ENCODE measurements at places on chromosomes 2 and 18.
A peak's percentile ranks its signal among the peaks of the same experiment; 100 is the strongest.

- no peak for DNase-seq
Measured at GRCh38 chr2:173881461-173881860, 83.7 kb downstream of the SP3 start.

DNA sequence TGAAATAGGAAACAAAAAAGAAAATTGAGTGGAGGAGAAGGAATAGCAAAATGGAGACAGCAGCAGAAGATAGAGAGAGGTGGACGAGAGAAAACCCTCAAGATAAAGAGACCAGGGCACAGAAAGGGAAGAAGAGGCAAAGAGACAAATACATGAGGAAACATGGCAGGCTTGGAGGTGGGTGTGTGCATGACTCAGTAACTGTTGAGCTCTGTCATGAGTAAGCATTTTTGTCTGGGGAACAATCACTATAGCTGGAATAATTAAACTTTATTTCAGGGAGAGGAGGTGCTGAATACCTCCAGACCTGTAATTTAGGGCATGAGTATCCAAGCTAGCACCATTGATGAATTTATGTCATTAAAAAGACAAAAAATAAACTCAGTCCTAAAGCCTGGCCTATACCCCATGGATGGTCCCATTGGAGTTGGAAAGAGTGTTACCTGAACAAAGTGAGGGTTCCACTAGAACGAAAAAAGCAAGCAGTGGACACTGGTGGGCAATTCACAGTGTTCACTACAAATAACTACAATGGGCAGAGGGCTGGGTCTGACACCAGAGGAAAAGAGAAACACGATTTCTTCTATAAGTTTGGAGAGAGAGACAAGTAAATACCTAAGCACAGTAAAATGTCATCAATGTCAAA lies 145.5 kb downstream of the ADCYAP1 start:
- no peak for DNase-seq

DNA sequence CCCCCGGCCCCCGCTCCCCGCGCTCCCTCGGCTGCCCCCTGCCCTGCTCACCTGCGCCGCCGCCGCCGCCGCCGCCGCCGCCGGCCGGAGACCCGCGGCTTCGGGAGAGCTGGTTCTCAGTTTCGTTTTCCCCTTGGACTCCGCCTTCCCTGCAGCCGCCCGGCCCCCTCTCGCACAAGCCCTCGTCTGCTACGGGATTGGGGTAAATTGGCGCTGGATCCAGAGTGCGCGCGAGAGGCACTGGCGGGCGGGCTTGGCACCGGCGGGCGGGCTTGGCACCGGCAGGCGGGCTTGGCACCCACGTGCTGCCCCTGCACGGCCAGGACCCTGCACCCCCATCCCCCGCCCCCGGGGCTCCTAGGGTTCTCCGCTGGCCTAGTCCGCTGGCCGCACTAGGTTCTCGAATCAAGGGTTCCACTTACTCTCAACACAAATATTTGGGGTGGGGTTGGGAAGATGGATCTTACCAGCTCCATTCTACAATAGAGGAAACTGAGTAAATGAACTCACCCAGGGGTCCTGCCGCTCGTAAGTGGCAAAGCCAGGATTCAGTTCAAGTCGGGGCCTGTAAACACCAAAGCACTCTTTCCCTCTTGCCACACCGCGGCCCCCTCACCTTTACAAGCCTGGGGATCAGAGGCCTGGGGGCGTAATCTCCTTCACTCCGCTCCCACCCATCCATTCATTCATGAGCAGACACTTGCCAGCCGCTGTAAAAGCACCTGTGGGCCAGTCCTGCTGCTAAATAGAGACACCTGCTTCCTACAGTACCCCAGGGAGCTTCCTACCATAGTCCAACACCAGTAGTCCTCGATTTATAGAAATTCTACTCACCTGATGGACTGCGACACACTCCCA lies at the start of gene EIF2AK2:
Gene EIF2AK2, minus strand, starts transcription at position 124 of the 858 bp plus-strand sequence. CDS start 9,174 bp downstream, outside the sequence.
- DNase-seq = peak; percentile 79

GRCh38 chr2:210072922-210073509 lies 70.6 kb downstream of the RPE start:
- peak; percentile 9 for DNase-seq

DNA sequence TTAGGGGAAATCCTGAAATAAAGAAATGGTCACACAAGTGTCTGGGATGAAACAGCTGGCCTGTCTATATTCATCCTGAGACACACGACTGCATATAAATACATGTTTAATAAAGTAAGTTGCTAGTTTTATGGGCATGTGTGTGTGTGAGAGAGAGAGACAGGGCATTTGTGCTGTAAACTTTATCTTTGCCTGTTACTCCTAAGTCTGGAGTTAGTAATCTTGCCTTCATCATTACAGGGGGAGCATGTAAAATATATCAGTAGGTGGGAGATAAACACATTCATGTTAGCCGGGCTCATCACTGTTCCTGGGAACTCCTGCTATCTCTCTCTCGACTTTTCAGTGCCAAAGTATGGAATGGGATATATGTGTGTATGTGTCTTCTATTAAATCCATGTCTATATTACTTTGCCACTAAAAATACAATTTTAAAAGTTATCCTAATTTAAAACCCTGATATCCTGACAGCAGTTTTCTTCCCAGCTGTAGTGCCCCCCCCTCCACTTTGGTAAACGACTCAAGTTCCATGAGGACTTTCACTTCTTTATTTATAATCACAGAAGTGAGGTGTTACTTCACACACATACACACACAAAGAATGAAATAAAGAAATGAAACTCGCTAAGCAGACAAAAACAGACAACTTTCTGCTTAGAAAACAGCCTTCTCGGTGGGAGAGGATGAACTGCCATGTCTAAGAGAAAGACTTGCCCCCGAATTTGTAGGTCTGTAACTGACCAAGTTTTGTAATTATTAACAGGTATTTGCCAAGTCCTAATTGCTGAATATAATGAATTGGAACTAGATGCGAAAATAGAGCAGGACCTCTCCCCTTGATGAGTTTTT lies 947 bp downstream of the ZEB2 start:
- no peak for DNase-seq

GRCh38 chr2:112483831-112484230 lies 1.9 kb downstream of the TTL start:
- DNase-seq = no peak

GRCh38 chr2:131046918-131047652 lies 46.2 kb downstream of the FAM168B start:
- no peak for DNase-seq

- DNase-seq = no peak
Measured at GRCh38 chr2:47221039-47221438, 65.9 kb upstream of the STPG4 start.

- DNase-seq = no peak
Measured at GRCh38 chr2:119085613-119086012, 72.9 kb downstream of the C1QL2 start.

DNA sequence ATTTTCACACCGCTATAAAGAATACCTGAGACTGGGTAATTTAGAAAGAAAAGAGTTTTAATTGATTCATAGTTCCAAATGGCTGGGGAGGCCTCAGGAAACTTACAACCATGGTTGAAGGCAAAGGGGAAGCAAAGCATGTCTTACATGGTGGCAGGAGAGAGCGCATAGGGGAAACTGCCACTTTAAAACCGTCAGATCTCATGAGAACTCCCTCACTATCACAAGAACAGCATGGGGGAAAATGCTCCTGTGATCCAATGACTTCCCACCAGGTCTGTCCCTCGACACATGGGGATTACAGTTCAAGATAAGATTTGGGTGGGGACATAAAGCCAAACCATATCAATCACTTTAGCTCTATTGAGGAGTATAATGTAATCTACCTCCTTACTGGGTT lies 53.5 kb downstream of the ABCB11 start:
- no peak for DNase-seq

DNA sequence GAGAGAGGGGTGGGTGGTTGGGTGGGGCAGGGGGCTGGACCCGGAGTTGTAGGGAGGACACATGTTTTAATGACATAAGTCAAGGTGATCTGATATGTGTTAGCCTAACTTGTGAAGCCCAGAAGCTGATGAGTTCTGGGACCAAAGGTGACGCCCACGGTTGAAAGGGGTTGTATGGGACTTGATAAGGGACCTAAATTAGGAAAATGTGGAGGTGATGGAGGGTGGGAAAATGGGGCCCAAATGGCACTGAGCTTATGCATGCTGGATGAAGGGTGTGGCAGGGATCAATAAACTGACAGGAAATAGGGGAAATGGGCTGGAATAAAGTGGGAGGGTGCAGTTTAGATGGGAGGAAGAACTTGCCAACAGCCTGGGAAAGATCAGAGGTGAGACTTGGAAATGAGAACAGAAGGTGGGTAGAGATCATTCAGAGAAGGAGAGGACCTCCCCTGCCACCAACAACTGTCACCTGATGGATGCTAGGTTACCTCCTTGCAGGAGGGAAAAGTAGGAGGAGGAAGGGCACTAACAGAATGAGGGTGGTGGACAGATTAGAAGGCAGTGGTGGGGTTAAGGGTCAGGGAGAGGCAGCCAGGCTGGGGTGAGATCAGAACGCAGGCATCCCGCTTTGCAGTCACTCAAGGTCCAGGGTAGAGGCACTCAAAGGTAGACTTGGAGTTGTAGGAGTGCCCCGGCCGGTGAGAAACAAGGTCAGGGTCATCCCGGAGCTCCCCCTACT lies 15.3 kb downstream of the WNT10A start:
- no peak for DNase-seq

DNA sequence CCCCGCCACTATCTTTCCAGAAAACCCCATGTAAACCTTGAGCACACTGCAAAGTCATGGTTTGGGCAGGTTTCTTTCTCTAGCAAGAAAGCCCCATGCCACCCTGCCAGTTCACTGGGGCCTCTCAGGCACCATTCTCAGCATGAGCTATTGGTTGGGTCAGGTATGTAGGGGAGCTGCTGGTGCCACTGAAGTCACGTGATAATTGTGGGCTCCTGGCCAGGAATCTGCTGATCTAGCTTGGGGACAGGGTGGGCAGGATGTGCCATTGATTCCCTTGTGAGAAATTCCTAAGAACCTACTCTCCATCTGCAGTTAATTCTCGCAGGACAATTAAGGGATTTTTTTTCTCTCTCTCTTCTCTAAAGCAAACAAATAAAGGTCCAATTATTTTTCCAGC lies 26.5 kb upstream of the HNMT start:
- DNase-seq = no peak

DNA sequence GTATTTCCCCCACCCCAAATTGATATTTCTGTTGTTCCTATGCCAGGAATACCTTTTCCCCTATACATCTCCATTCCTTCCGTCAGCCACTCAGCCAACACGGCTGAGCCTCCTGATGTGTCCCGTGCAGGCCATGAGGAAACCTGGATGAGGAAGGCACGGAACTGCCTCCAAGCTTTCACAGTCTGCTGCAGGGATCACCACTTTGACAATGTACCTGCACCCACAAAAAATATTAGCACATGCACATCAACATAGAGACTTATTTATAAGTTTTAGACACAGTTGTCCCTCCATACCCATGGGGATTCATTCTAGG lies 101.4 kb upstream of the PPP1CB start:
- no peak for DNase-seq

GRCh38 chr2:175630280-175631244 lies 371.5 kb downstream of the LNPK start:
- no peak for DNase-seq

DNA sequence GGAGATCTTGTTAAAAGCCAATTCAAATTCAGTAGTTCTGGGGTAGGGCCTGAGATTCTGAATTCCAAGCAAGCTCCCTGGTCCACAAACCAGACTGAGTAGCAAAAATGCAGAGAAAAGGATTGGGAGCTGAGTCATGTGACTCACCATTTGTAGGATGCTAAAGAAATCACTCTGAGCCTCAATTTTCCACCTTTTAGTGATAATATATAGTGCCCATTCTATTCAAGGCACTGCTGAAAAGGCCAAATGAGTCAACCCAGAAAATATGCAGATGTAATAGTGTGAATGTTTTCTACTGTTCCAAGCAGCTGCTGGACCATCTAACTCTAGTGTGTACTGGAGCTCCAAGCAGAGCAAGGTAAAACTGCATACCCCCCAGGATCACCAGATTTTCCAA lies 47.2 kb downstream of the SLC14A2 start:
- no peak for DNase-seq

DNA sequence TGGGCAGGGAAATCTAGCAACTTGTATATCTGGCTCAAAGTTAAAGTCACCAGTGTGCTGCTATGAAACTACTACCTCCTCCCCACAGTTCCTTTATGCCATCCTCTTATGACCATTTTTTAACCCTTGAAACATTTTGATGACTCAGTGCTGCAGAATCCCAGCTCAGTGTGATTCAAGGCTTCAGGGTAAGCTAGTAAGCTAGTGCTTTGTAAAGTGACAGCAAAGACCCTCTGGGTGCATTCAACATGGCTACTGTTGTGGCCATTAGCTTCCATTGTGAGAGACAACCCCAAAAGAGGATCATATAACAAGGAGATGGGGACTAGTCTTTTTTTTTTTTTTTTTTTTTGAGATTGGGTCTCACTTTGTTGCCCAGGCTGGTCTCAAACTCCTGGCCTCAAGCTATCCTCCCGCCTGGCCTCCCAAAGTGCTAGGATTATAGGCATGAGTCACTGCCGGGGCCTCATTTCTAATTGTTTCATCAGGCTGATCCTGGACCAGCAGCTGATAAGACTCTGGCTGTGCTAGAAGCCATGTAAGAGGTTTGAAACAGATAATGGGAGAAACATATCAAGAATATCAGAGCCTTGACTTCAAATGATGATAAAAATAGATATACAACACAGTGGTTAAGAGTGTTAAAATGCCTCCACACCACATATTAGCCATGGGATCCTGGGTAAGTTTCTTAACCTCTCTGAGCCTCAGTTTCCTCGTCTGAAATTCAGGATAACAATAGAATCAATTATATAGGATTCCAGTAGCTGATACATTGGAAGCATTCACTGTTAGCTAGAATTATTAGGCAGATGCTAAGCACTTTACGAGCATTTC lies 65.7 kb upstream of the RTN4 start:
- no peak for DNase-seq

DNA sequence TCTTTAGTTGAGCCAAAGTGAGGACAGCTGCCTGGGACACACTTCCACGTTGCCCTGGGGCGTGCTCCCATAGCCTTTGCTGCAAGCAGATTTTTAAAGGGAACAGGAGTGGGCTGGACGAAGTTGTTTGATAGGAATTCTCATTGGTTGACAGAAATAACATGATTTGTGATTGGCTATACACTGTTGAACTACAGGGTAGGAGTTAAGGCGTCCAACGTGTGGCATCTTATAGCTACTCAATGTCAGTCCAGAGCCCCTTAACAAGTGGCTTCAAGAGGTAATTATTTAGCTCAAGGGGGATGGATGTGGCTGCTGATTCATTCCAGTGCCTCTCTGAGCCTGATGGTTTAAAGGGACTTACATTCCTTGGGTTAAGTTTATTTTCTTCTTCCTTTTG lies 65.5 kb downstream of the ACAA2 start:
- DNase-seq = no peak

DNA sequence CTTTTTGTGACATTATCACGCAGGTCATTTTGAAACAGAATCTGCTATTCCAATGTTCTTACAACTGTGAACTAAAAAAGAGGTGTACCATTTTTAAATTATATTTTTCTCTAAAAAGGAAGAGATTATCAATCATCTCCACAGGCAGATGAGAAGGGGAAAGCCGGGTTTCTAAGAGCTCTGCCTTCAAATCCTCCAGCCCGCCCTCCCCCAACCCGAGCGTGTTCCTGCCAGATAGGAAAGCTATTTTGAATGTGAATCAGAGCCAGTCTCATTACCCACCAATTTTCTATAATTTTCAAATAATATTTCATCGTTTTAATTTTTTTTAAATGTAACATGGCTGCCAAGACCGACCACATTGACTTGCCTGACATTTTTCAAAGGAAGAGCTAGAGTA lies 65.9 kb downstream of the KCNF1 start:
- no peak for DNase-seq

GRCh38 chr2:227082286-227082685 lies 81.7 kb downstream of the COL4A4 start:
- DNase-seq = no peak

GRCh38 chr2:128903637-128904036 lies 585.0 kb upstream of the HS6ST1 start:
- no peak for DNase-seq

GRCh38 chr2:70115646-70116442 lies 28.6 kb downstream of the PCBP1 start:
- DNase-seq = no peak

Data from KG1 (cell line).